ENCODE measurements at places on chromosomes 2 and 18.

- no peak for DNase-seq
These were observed 69.8 kb downstream of the POU3F3 start for GRCh38 chr2:104923665-104924064.

GRCh38 chr2:1968209-1968987 lies 224.1 kb upstream of the PXDN start:
- DNase-seq = no peak

DNA sequence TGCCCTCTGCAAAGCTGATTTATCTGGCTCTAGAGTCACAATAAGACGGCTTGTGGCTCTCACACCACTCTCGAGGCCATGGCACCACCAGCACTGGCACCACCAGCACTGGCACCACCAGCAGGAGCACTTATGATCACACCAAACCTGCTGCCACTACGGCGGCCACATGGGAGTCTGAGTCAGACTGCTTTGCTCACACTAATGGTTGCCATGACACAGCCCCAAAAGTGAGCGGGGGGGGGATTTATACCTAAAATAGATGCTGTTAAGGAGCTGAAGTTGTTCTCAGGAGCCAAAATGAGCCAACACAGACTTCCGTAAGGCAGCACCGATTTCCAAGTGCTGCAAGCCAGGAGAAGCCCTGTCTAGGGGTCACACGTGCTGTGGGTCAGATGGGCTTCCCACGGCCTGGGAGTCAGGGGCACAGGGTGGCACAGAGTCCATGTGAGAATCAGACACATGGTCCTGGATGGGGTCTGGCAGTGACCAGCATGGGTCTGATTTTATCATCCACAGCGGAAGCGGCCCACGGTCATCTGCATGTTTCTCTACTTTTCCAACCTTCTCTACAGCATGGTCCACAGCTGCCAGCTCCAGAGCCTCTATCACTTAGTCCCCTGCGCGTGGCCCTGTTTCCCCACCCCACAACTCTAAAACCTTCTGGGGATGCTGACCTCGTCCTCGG lies 16.7 kb downstream of the DNMT3A start:
- peak; percentile 58 for DNase-seq

DNA sequence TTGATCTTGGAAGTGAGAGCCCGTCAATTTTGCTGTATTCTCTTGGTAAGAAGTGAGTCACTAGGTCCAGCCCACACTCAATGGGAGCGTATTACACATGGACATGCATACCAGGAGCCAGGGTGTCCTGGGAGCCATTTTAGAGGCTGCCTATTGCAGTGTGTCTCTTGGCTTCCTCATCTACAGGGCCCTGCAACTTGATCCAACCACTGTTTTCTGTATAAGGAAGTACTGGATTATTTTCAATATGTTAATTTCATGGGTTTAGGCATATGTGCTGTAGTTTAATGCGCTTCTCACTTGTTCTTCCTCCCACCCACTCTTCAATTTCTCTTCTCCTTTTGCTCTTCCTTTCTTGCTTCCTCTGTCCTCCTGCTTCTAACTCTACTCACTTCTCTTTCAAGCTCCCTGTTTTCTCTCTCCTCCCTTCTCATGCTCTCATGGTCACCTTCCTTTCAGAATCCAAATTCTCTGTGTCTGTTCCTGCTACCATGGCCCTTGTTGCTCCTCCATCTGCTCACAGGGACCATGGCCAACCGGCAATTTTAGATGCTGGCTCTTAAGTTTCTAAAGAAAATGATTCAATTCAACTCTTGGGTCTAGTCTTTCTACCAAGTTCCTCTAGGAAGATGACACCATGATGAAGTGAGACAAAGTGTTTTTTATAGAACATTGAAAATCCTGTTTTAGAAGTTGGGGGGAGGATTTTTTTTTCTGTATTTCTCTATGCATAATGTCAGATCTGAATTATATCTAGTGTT lies 152.0 kb upstream of the ZEB2 start:
- DNase-seq = no peak

GRCh38 chr2:138071720-138072719 lies 107.7 kb downstream of the HNMT start:
- DNase-seq = no peak

- no peak for DNase-seq
These were observed 110.9 kb downstream of the STK39 start for GRCh38 chr2:168136392-168136977.

GRCh38 chr18:52439457-52439856 lies 99.5 kb downstream of the DCC start:
- no peak for DNase-seq

DNA sequence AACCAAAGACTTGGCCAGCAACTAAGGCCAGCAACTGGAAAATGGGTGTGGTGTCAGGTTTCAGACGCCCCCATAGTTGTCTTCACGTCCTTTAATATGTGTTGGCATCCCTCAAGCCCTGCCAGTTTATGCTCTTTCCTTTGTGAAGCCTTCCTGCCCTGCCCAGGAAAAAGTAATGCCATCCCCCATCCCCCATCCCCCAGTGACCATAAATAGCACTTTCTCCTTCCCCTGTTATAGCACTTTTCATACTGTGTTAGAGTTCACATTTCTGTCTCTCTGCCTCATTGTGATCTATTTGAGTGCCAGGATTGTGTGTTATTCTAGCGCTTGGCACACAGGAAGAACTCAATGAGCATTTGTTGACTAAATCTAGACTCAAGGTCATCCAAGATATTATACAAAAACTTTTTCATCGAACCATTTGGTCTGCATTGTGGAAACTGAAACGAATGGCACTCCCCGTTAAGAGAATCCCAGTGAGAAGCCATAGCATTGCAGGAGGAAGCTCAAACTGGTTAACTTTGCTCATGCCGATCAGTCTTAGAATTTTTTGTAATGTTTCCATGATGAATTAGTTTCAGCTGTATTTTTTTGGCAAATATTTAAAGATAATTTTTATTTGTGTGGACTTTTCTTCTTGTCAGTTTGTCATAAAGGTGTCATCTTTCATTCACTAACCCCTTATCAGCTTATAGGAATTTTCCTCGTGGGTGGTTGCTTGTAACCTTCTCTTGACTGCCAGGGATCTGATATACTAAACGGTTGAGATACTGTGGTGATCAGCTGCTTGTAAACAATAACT lies 15.7 kb downstream of the CRIM1 start:
- DNase-seq = no peak

GRCh38 chr2:214265991-214266489 lies 144.8 kb upstream of the VWC2L start:
- DNase-seq = no peak

DNA sequence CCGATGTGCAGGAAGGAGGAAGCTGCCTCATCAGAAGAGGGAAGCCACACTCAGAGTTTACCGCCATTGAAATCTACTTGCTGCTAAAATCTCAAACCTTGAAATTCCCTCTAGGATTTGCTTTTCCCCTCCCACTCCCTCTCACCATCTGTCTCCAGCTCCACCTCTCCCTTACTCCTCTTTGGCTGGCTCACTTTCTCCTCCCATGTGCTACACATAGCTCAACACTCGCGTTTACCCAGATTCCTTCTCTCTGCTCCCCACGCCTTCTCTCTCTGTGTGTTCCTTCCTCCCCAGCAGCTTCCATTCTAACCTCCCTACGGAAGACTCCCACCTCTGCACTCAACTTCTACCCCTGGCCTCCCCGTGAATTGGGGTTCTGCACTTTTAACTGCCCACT lies 143.1 kb downstream of the DNER start:
- peak; percentile 41 for DNase-seq

GRCh38 chr18:74116633-74117554 lies 30.7 kb downstream of the FBXO15 start:
- DNase-seq = no peak

DNA sequence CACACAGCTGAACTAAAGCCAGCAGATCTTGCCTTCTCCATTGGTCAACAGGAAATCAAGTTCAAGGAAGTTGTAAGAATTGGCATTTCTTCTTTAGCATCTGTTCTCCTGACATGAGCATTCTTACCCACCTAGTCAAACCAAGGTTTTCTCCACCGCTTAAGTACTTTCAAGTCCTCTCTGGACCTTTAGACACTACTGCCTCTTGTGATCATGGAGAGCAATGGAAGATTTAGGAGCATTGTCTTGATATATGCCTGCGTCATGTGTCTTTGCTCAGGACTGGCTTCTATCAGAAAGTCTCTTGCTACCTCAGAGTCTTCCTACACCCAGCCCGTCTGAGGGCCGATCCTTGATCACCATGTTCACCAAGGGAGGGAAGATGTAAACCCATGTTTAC lies 262.2 kb downstream of the PHLPP1 start:
- DNase-seq = no peak

GRCh38 chr2:218290316-218291261 lies 1.7 kb downstream of the TMBIM1 start:
- no peak for DNase-seq

DNA sequence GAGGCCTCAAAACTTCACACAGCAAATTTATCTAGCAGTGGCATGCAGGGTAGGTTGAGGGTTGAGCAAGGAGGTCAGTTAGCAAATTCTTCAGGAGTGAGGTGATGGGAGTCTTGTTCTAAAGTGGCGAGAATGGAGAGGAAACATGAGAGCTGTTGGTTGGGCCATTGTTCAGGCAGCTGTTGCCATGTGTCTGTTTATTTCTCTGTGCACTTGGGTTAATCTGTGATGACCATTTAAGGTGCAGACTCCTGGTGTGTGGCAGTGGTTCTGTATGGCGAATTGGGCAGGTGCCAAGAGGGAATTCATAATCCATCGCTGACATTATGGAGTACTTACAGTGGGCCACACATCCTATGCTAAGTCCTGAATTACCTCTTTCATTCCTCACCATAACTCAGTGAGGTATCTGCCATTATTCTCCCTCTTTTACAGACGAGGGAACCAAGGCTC lies 30.4 kb downstream of the TMEM178A start:
- DNase-seq = no peak

- DNase-seq = no peak
These were observed 313.8 kb upstream of the HS6ST1 start for GRCh38 chr2:128632501-128632800.

- no peak for DNase-seq
These were observed 7.6 kb downstream of the YWHAQ start for GRCh38 chr2:9623151-9623550.

DNA sequence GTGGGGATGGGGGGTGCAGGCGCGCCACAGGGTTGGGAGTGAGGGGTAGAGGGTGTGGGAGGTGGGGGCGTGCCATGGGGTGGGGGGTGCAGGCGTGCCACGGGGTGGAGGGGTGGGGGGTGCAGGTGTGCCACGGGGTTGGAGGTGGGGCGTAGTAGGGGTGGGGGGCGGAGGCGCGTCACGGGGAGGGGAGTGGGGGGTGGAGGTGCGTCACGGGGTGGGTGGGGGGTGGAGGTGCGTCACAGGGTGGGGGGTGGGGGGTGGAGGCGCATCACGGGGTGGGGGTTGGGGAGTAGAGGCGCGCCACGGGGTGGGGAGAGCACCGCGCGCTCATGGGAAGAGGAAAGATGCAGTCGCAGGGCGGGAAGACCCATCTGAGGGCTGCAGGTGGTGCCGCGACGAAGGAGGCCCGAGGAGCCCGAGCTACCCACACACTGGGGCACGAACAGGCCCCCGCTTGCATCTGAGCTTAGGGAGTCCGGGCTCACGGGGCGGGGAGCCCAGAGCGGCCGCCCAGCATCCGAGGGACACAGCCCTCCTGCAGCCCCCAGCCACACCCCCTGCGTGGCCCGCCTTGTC lies 37.5 kb downstream of the SNED1 start:
- no peak for DNase-seq

- no peak for DNase-seq
These were observed 41.6 kb upstream of the SPAG16 start for GRCh38 chr2:213242653-213243052.

GRCh38 chr2:37971971-37972370 lies 46.9 kb downstream of the RMDN2 start:
- DNase-seq = no peak

DNA sequence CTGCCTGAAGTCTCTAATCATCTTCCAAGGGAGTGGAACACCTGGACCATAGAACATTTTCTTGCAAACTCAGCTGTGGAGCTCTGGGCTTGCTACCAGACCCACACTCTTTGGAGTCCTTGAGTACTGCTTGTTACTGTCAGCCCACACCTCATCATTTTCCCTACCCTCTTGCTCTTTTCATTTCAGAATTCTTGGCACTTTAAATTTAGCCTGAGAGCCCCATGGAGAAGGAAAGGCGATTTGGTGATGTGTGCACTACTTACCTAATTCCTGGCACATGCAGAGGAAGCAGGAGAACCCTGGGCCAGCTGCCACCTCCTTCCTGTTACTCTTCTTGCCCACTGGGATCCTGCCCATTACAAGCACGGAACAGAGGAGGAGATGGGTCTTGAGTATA lies 31.7 kb downstream of the TMEM178A start:
- no peak for DNase-seq

All from anterior cingulate cortex (tissue), 58 donors.